ENCODE measurements at places on chromosomes 3 and 15.

GRCh38 chr3:113496924-113497323 is 18.0 kb downstream of the SPICE1 start:
- no peak for DNase-seq

- no peak for DNase-seq
Measured at GRCh38 chr3:143809121-143809621, 39.1 kb downstream of the SLC9A9 start.

GRCh38 chr3:110016235-110016815 is 679.0 kb upstream of the DPPA4 start:
- no peak for DNase-seq

GRCh38 chr3:112038863-112039262 is 4.3 kb downstream of the TMPRSS7 start:
- DNase-seq, result peak; percentile 25

DNA sequence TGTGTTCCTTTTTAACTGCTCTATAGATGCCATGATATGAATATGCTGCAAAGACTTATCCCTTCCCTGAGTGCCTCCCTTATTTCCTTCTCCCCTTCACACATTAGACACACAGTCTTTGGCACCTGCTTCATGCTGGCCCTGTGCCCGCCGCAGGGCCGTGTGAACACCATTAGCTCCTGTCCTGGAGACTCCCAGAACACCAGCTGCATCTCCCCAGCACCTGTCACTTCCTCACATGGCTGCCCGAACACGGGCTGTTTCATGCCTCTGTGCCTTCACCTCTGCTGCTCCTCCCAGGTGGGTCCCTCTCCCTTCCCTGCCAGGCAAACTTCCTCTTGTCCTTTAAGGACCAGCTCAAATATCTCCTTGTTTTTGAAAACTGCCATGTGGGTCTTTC is 40.5 kb upstream of the SEC13 start:
- DNase-seq, result peak; percentile 78

- no peak for DNase-seq
Measured at GRCh38 chr3:138640537-138640936, 32.0 kb downstream of the FAIM start.

GRCh38 chr15:62124176-62124972 is 40.7 kb downstream of the C2CD4B start:
- peak; percentile 76 for DNase-seq

DNA sequence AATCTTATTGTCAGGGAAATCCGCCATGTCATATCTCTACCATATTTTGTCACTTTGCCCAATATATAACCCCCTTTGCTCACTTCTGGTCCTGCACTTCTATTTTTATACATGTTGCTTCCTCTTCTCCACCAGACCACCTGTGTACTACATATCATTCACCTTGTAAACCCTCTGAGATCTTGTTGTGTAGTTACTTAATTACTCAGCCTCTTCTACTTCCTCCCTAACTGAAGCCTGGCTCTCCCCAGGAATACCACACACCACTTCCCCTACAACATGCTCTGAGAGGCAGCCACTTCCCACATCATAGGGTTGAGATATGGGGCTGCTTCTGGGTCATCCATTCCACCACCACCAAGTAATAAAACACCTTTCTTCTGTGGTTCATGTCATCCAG is 10.0 kb downstream of the HEXA start:
- no peak for DNase-seq

GRCh38 chr15:92545996-92546395 is 109.6 kb downstream of the FAM174B start:
- no peak for DNase-seq

DNA sequence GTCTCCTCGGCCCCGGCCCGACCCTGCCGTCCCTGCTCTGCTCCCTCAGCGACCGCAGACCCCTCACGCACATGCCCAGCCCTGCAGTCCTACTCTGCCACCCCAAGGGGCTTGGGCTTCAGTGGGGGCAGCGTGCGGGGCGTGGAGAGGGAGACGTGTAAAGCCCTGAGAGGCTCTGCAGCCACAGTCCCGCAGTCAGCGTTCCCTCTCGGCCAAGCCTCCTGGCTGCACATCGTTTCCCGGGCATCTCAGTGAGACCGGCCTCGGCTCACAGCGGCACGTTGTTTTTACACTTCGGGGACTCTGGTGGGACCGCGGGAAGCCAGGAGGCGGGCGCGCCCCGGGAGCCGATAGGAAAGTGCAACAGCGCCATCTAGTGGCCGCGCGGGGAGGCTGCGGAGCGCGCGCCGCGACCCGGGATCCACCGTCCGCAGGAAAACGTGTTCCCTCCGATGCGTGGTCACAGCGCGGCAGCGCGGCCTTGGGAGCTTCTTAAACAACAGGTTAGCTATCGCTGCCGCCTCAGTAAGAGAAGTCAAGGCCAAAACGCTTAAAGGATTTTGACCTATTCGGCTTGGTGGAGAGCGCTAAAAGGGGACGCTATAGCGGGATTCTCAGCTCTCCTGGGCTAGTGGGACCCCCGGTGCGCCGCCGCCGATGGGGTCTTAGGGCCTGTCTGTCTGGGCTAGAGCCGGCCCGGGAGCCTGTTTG is 226.8 kb upstream of the IGF1R start:
- DNase-seq, result peak; percentile 79

DNA sequence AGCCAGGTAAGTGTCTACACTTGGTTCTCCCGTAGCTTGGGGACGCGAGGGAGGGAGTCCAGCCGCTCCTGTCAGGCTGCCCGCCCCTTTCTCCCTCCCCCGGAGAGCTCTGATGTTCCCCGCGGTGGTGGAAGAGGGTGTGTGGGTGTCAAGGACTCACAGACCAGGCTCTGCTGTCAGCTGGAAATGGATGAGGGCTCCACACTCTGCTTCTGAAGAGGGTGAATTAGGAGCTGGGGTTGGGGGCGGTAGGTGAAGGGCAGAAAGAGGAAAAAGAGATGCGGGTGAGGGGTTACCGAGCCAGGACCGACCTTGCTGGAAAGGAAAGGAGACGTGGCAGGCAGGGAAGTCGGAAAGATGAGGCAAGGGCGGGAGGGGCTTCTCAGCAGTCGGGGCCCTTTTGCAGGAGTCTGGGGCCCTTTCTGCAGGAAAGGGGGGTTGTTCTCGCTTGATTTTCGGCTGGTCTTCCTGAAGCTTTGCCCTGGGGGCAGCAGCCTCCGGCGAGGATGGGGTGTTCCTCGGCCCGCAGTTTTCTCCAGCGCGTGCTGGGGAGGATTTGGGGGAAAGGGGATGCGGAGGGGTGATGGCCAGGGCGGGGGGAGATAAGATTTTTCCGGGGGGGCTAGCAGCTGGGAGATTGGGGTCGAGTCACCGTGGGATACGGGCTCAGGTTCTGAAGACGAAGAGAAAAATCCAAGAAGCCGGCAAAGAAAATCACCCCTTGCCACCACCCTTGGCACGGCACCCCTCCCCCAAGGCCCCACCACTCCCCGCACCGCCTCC is 602 bp upstream of the BAHD1 start:
- DNase-seq, result peak; percentile 34

DNA sequence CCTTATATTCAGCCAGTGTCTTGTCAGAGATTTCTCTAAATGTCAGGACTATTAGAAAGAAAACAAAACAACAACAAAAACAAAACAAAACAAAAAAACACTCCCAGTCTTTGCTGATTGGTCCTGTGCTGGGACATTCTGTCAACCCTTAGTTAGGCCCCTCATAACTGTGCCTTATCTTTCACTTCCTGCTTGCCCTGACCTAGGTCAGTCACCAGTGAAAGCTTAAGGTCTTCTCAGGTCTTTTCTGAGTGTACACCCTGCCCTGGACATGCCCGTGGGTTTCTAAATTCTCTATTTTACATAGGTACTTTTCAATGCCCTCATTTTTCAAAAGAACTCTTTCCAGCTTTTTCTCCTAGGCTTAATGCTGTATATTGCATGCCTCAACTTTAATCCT is 454.1 kb downstream of the GRM7 start:
- no peak for DNase-seq

DNA sequence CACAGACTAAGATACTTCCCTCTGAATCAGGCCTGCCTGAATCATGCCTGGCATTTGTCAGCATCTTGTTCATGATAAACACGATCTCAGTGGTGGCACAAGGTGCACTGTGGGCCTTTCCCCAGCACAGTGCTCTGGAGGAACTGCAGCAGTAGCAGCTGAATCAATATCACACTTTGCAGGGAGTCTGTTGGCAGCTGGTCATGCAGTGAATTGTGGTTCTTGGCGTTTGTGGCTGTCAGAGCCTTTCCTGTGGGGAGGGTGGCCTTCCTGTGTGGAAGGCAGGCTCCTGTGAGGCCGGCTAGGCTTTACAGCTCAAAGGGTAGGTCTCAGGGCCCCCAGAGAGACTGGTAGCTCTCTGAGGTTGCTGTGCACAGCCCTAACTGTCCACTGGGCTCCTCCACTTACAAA is 54.4 kb upstream of the TLE3 start:
- no peak for DNase-seq

GRCh38 chr15:62250186-62250585 is 85.1 kb upstream of the C2CD4B start:
- no peak for DNase-seq

DNA sequence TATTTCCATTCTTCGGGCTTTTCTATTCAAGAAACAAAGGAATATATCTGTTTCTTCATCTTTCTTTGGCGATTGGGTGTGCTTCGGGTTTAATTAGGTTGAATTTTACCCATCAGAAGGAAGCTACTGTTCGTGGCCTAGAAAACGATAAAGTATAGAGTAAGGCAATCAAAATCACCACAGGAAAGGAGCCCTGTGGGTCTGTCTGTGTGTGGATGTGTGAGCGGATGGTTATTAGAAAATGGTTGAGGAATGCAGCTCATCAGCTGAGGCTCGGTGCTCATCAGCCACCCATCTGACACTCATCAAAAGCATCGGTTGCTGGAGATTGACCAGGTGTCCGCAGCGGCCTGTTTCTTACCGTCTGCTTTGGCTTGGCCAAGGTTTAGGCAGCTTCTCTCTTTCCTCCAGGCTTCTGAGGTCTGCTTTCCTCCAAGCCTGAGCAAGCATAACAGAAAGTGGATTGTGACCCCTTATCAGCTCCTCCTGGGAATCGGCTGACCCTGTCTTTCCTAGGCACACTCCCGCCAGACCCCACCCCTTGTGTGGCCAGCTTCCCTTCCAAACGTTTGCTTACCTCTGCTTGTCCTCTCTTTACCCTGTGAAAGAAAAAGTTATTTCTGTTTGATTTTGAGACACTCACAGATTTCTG is 17.6 kb upstream of the ISLR start:
- DNase-seq, result no peak

DNA sequence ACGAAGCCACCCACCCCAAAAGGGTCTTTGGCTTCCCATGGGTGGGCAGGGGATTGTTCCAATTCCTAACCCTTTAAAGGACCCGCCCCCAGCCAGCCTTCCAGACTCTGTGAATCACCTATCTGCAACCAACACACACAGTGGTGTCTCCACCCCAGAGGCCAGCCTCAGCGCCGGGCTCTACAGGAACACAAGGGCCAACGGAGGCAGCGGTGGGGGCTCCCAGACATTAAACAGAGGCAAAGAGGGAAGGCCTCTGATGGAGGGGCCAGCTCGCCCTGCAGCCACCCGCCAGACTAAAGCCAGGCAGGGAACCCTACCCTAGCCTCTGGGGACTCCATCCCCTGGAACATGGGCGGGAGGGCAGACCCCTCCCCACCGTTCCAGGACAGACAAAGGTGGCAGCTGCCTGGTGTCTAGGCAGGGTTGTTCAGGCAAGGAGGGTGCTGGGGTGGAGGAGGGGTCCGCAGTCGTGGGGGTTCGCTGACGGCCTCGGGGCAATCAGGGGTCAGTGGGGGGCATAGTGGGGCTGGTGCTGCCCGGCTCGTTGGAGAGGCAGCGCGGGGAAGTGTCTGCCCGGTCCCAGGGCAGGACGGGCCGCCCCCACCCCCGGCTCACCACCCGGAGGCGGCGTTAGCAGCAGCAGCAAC is 448 bp downstream of the SHISA5 start:
- no peak for DNase-seq

- no peak for DNase-seq
Measured at GRCh38 chr15:53611145-53611920, 148.1 kb downstream of the WDR72 start.

DNA sequence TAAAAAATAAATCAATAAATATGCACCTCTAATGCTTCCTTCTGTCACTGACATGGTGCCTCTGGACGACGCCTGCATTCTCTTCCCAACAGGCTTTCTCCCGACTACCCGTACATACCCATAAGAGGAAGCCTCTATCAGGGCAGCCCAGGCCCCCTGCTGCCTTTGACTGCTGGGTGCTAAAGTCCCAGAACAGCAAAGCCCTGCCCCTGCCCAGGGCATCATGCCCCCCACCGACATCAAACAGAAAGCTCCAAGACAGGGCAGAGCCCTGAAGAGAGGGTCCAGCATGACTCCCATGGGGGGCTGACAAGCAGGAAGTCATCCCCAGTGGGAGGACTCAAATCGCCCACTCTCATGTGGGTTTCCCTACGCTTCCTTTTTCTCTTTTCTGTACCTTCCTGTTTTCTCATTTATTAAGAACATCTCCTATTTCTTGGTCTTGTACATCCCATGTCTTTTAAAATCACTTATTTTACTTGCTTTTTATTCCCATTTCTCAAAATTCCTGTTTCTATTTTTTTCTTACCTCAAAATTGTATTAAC is 23.4 kb downstream of the XPC start:
- no peak for DNase-seq

GRCh38 chr3:131353986-131354385 is 27.6 kb upstream of the NUDT16 start:
- no peak for DNase-seq

DNA sequence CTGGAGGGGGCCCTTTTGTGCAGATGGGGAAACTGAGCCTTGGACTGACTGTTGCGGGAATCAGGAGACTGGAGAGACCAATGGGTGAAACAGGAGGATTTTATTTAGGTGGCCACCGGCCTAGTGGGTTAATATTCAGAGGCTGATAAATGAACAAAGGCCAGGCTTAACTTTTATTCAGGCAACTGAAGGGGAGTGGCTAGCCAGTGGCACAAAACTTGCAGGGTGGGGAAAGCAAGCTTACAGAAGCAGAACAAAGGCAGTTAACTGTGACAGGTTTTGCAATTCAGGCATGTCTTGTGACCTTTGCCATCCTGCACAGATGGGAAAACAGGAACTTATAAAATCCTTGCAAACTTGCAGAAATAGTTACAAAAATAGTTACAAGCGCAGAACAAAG is 24.9 kb upstream of the ACAD9 start:
- DNase-seq, result no peak

- no peak for DNase-seq
Measured at GRCh38 chr15:90595763-90596155, 66.0 kb downstream of the CRTC3 start.

GRCh38 chr3:64870876-64871646 is 183.3 kb upstream of the ADAMTS9 start:
- DNase-seq, result no peak

GRCh38 chr3:193464889-193465288 is 86.3 kb upstream of the ATP13A5 start:
- DNase-seq, result no peak

GRCh38 chr3:106759731-106760130 is 617.5 kb upstream of the CCDC54 start:
- DNase-seq, result no peak

DNA sequence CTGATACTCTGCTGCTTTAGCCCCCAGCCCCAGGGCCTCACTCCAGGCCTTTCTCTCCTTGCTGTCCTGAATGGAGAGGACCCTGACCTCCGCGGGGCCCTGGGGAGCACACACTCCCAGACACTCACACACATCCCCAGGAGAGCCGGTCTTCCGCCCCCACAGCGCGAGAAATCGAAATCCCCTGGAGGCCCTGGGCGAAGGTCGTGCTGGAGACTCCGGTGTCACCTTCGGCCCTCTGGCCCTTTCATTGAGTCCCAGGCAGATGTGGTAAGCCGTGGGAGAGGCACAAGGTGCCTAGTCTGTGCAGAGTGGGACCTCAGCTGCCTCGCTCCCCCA is 848 bp upstream of the GOLGA8B start:
- DNase-seq, result peak; percentile 37

Measured in NCI-H1417 (cell line).